ENCODE measurements at places on chromosomes 16 and 17. TPM values are rescaled to one million over a fixed set of nuclear protein-coding genes. Genes with fewer than 3 reads are reported as not detected.

- DNase-seq = no peak
Observed at GRCh38 chr17:80254396-80255251, 6.0 kb upstream of the RNF213 start.

LITAFD gene
- polyA plus RNA-seq = not detected

MRM3 gene
- 23.7 TPM for polyA plus RNA-seq

KRTAP4-3 gene
- not detected for polyA plus RNA-seq

All from naive thymus-derived CD8-positive, alpha-beta T cell (primary cell).